ENCODE measurements at places on chromosomes 12 and 14. TPM values are rescaled to one million over a fixed set of nuclear protein-coding genes. Genes with fewer than 3 reads are reported as not detected.

Gene TAS2R9
- total RNA-seq, result 1.8 TPM

Gene LRRC10
- 33.5 TPM for total RNA-seq

Gene AVPR1A
- total RNA-seq, result not detected

Gene SYNDIG1L
- total RNA-seq, result 0.39 TPM

Gene LLPH
- 3.4 TPM for total RNA-seq

Gene ANKRD33
- 0.30 TPM for total RNA-seq

Gene NUDT4
- 386 TPM for total RNA-seq

Gene PLCZ1
- not detected for total RNA-seq

DNA sequence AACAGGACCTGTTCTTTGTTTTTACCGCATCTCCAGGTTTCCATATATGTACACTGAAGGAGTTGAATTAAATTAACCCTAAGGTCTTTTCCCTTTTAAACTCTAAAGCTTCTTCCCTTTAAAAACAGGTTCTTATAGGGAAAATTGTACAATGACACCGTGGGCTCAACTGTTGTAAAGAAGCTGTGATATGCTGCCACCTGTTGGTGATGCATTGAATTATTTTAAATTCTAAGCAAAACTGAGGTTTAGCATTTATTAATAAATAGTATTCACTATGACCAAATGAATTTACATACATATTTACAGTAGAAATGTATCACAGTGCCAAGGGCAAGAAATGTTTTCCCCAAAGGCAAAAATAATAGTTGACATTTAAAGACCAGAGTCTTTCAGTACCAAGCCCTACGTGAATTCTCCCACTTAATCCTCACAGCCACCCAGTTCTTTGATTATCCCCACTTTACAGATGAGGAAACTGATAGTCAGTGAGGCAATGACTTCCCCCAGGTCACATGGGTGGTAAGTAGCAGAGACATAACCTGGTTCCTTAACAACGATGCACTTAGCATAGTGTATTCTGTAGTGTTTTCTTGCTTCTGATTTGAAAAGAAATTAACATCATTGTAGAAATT is 35.7 kb upstream of the TMEM263 start:
- H3K27ac ChIP-seq, result no peak overlapping the region
- H3K27me3 ChIP-seq, result no peaks in the 10 kb centered on the region
- DNase-seq, result peak; percentile 64
- H3K4me1 ChIP-seq, result peaks cover 6% of the 10 kb centered on the region
- H3K36me3 ChIP-seq, result no peaks in the 10 kb centered on the region

DNA sequence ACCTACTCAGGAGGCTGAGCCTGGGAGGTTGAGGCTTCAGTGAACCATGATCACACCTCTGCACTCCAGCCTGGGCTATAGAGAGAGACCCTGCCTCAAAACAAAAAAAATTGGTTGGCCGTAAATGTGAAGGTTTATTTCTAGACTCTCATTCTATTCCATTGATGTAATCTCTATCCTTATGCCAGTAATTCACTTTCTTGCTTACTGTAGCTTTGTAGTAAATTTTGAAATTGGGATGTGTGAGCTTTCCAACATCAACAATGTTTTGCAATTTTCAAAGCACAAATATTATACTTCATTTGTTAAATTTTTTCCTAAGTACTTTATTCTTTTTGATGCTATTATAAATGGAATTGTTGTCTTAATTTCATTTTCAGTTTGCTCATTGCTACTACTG is 24.6 kb downstream of the LIN52 start:
- H3K27ac ChIP-seq, result no peak overlapping the region
- H3K27me3 ChIP-seq, result no peaks in the 10 kb centered on the region
- H3K36me3 ChIP-seq, result no peaks in the 10 kb centered on the region
- H3K4me3 ChIP-seq, result no peak overlapping the region

- DNase-seq, result no peak
- no peaks in the 10 kb centered on the region for H3K36me3 ChIP-seq
These were observed 269.0 kb downstream of the SLC15A4 start for GRCh38 chr12:128554546-128555304.

DNA sequence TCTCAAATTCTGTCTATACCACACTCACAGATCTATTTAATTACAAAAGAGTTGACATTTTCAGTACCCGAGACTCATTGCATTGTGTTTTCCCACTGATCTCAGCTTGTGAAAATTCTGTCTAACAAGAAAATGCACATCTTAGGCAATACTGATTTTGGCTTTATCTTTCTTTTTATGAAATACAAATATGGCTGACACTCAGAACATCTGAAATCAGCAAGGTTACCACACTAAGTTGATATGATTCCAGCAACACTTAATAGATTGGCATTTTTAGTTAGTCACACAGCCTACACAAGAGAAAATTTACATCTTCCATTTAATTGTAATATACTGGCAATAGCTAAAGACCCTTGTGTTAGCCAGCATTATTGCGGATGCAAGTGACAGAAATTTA is 40.3 kb downstream of the PEX5 start:
- DNase-seq, result no peak
- H3K27me3 ChIP-seq, result no peaks in the 10 kb centered on the region
- no peaks in the 10 kb centered on the region for H3K4me1 ChIP-seq
- no peak overlapping the region for H3K4me3 ChIP-seq

- no peak for DNase-seq
- H3K4me1 ChIP-seq, result no peaks in the 10 kb centered on the region
- no peak overlapping the region for H3K4me3 ChIP-seq
- H3K27me3 ChIP-seq, result no peaks in the 10 kb centered on the region
These were observed 246.2 kb upstream of the GRIP1 start for GRCh38 chr12:66925083-66925482.

DNA sequence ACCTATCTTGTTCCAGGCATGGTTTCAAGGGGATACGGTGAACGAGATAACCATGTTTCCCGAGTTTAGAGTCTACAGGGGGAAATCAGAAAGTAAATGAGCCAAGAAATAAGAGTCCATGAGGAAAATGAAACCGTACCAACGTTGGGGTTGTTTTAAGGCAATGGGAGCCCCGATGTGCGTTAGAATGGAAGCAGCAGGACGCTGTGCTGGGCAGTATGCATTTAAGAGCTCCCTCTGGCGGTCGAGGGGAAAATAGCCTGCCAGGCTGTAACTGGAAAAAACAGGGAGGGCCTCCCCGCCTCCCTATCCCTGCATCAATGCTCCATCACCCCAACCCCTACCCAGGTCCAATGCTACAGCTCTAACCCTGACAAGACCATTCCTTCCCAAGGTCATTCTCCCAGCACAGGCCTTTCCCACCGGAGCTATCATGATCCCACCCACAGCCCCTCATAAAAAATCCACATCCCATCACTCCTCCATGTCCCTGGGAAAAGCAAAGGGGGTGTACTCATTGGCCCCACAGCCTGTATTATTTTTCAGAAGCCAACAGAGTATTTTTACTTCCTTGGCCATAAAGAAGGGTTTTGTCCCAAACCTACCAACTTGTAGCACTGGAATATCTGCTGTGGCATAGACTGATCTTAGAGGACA is 226.3 kb upstream of the NOS1 start:
- peak; percentile 65 for DNase-seq
- no peak overlapping the region for H3K27ac ChIP-seq
- H3K4me3 ChIP-seq, result no peak overlapping the region
- no peaks in the 10 kb centered on the region for H3K27me3 ChIP-seq

GRCh38 chr12:120703311-120703942 is 6.8 kb upstream of the UNC119B start:
- H3K27ac ChIP-seq, result peak overlapping the region; percentile 54
- DNase-seq, result no peak
- no peaks in the 10 kb centered on the region for H3K27me3 ChIP-seq
- no peak overlapping the region for H3K4me3 ChIP-seq
- H3K4me1 ChIP-seq, result no peaks in the 10 kb centered on the region

GRCh38 chr12:4997939-4998338 is 45.7 kb upstream of the KCNA5 start:
- H3K36me3 ChIP-seq, result no peaks in the 10 kb centered on the region
- no peaks in the 10 kb centered on the region for H3K4me1 ChIP-seq
- H3K27ac ChIP-seq, result no peak overlapping the region

- H3K27me3 ChIP-seq, result no peaks in the 10 kb centered on the region
- H3K4me3 ChIP-seq, result no peak overlapping the region
- no peaks in the 10 kb centered on the region for H3K4me1 ChIP-seq
- no peak for DNase-seq
- no peaks in the 10 kb centered on the region for H3K36me3 ChIP-seq
These were observed 473.1 kb downstream of the TMEM121 start for GRCh38 chr14:105999361-106000028.

- no peak overlapping the region for H3K4me3 ChIP-seq
- H3K27me3 ChIP-seq, result no peaks in the 10 kb centered on the region
- H3K27ac ChIP-seq, result no peak overlapping the region
These were observed 138.7 kb upstream of the E2F7 start for GRCh38 chr12:77204083-77204482.

GRCh38 chr14:94473666-94474410 is 2.2 kb downstream of the SERPINA9 start:
- no peaks in the 10 kb centered on the region for H3K27me3 ChIP-seq
- H3K4me3 ChIP-seq, result no peak overlapping the region
- H3K36me3 ChIP-seq, result no peaks in the 10 kb centered on the region
- H3K27ac ChIP-seq, result no peak overlapping the region
- no peaks in the 10 kb centered on the region for H3K4me1 ChIP-seq
- no peak for DNase-seq

DNA sequence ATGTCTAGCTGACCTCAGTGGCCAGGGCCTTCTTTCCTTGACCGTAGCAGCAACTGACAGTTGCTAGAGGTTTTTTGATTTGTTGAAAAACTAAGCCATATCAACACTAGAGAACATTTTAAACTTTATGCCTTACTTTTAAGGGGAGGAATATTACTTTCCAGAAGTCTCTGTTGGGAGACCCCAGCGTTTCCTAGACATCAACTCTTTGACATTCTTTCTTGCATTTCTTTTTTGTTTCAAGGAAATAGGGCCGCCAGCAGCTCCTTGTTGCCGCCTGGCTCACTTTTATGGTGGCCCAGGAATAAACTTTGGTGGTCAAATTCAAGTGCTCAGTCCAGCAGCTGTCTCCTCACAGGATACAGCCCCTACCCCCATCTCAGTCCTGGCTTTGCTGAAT is 2.5 kb upstream of the HOXC11 start:
- H3K36me3 ChIP-seq, result no peaks in the 10 kb centered on the region
- DNase-seq, result no peak
- H3K27me3 ChIP-seq, result peaks cover 100% of the 10 kb centered on the region
- no peak overlapping the region for H3K27ac ChIP-seq
- no peak overlapping the region for H3K4me3 ChIP-seq

DNA sequence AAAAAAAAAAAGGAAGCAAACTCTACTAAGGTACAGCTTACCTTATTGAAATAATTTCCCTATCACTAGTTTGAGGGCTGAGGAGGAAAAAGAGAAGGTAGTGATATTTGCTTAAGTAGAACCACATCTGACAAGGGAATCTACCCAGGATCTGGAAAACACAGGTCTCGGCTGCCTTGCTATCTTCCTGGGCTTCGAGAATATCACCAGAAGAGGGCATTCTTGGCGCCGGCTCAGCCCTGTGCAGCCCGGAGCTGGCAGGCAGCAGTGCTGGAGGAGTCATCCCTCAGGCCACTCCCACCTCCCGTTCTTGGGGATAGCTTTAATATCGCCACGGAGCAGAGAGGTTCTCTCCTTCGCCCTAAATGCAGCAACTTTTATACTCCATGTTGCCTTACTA is 1181.2 kb downstream of the VRK1 start:
- no peaks in the 10 kb centered on the region for H3K36me3 ChIP-seq
- no peak overlapping the region for H3K27ac ChIP-seq
- H3K27me3 ChIP-seq, result no peaks in the 10 kb centered on the region
- no peak overlapping the region for H3K4me3 ChIP-seq
- DNase-seq, result no peak

- H3K4me1 ChIP-seq, result no peaks in the 10 kb centered on the region
- no peaks in the 10 kb centered on the region for H3K27me3 ChIP-seq
- no peak for DNase-seq
- H3K36me3 ChIP-seq, result peaks cover 25% of the 10 kb centered on the region
These were observed 36.1 kb upstream of the CCDC88C start for GRCh38 chr14:91453744-91454143.

GRCh38 chr14:63078569-63078968 is 33.3 kb upstream of the KCNH5 start:
- no peak overlapping the region for H3K4me3 ChIP-seq
- no peaks in the 10 kb centered on the region for H3K36me3 ChIP-seq
- H3K4me1 ChIP-seq, result no peaks in the 10 kb centered on the region
- H3K27ac ChIP-seq, result no peak overlapping the region
- DNase-seq, result no peak

- peaks cover 13% of the 10 kb centered on the region for H3K36me3 ChIP-seq
- no peak for DNase-seq
- H3K4me1 ChIP-seq, result peaks cover 4% of the 10 kb centered on the region
- H3K4me3 ChIP-seq, result peak overlapping the region; percentile 87
- peak overlapping the region; percentile 99 for H3K27ac ChIP-seq
These were observed 553 bp upstream of the DAZAP2 start for GRCh38 chr12:51238037-51238509.
